ENCODE measurements at places on chromosomes 1 and 21.

- DNase-seq, result no peak
These were observed 76.8 kb upstream of the SOX13 start for GRCh38 chr1:203996126-203996525.

GRCh38 chr1:69524015-69524414, 43.7 kb upstream of the LRRC7 start:
- no peak for DNase-seq

- DNase-seq, result no peak
These were observed 5.9 kb downstream of the IGSF8 start for GRCh38 chr1:160092366-160093068.

DNA sequence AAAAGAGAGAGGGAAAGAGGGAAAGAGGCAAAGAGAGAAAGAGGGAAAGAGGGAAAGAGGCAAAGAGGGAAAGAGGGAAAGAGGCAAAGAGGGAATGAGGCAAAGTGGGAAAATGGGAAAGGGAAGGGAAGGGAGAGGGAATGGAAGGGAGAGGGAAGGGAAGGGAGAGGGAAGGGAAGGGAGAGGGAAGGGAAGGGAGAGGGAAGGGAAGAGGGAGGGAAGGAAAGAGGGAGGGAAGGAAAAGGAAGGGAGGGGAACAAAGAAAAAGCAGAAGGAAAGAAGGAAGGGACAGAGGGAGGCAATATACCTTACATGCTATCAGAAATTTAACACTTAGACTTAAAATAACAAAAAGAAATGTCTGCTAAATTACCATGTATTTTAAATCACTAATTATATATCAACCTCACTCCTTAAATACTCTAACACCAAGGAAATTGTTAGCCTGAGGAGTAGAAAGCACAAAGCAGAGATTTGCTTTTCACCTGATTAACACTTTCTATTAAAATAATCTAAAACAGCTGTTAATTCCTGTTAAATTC, 41.8 kb downstream of the DUSP10 start:
- DNase-seq, result no peak

DNA sequence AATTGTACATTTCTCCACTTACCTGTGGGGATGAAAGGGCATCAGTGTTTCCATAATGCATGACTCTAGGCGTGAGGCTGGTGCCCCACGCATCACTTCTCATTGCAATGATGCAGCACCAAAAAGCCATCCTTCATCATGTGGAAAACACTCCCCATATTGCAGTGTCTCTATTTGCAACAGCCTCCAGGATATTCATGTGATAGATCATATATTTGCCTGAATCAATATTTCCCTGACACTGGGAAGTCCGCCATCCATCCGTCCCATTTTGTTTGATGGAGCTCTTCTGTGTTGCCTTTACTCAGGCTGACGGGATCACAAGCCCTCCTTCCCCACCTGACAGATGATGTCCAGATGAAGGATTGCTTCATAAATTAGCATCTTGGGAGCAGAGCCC, 74.5 kb upstream of the CAMK1G start:
- no peak for DNase-seq

DNA sequence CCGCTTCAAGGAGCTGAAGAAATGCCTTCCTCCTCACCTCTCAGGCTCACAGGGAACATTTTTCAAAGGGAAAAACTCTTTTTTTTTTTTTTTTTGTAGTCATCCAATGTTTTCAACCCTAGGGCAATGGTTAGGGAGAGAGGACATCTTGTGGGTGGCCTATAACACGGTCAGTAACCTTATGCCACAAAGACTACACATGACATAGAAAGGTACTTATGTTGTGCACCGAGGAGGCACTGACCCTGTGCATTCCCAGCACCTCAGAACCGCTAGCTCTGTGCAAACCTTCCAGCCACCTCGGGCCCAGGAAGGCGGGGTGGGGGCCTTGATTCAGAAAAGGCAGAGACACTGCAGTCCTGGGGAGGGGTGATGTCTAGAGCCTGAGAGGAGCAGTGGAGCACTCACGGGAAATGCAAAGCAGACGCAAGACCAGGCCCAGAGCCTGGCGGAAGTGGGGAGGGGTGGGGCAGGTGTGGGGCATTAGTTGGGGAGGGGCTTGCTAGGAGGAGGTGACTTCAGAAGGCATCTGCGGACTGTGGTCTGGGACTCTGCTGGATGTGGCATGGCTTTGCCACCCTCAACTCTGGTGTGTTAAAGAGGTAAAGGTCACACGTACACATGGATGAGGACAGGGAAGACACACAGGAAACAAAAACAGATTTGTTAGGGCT, 68.6 kb downstream of the MDM4 start:
- no peak for DNase-seq

DNA sequence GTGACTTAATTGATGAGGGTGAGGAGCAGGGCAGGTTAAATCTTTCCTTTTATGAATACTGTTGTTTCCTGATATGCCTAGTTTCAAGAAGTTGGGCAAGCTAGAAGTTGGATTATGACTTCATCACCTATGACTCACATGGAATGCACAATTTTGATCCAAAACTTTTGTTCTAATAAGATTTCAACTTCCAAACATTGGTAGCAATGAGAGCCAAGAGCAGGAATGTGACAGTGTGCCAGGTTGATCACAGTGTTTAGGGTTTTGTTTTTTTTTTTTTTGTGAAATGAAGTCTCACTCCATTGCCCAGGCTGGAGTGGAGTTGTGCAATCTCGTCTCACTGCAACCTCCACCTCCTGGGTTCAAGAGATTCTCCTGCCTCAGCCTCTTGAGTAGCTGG, 349.4 kb downstream of the DUSP10 start:
- DNase-seq, result no peak

DNA sequence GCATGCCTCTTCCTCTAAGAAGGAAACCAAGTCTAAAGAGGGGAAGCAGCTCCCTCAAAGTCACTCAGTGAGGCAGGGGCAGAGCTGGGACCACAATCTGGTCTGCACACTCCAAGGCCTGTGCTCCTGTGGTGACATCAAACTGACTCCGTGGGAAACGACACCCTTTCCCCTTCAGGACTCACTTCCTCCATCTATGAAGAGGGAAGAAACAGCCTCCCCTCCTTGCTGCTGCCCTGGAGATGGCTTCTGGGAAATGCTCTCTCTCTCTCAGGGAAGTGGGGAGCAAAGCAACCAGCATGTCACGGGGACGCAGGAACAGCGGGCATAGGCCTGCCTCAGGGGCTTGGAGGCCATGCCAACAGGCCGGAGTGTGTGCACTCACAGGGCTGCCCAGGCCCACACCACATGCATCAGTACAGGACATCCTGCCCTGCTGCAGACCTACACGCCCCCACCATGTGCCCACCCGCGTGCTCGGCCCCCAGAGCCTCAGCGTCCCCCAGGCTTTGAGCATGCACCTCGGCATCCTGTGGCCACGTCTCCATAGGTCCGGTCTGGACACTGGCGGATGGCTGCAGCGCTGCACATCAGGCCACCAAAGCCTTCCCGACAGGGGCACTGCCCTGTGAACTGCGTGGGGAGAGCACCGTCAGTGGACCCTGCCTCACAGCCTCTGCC, 25.7 kb downstream of the LAMB3 start:
- DNase-seq, result no peak

DNA sequence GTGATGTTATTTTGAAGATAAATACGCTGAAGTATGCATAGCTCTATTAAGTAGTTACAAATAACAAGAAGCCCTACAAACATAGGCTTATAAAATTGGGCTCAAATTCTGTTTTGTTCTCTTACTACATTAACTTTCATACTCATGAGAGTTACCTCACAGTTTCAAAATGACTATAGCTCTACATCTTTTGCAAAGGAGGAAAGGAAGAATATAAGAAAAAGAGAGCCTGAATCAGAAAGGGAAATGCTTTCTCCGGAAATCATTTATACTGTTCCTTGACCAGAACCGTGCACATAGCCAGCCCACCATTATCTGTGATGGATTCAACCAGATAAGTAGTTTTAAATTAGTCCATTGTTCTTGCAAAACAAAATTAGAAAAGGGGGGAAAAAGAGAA, 1252.1 kb downstream of the NCAM2 start:
- no peak for DNase-seq

Data from NCI-H1105 (cell line).